ENCODE measurements at places on chromosomes 7 and 10. TPM values are rescaled to one million over a fixed set of nuclear protein-coding genes. Genes with fewer than 3 reads are reported as not detected.

Gene NUDT5
- 62.2 TPM for total RNA-seq

Gene IFIT2
- 8.7 TPM for total RNA-seq

Gene SLC29A4
- 1.7 TPM for total RNA-seq

Gene TAS2R4
- 1.7 TPM for total RNA-seq

Gene ASB15
- not detected for total RNA-seq

Gene NUTM2A
- 2.3 TPM for total RNA-seq

Gene AKAP9
- total RNA-seq: 51.8 TPM
